ENCODE measurements at places on chromosomes 13 and 19.

DNA sequence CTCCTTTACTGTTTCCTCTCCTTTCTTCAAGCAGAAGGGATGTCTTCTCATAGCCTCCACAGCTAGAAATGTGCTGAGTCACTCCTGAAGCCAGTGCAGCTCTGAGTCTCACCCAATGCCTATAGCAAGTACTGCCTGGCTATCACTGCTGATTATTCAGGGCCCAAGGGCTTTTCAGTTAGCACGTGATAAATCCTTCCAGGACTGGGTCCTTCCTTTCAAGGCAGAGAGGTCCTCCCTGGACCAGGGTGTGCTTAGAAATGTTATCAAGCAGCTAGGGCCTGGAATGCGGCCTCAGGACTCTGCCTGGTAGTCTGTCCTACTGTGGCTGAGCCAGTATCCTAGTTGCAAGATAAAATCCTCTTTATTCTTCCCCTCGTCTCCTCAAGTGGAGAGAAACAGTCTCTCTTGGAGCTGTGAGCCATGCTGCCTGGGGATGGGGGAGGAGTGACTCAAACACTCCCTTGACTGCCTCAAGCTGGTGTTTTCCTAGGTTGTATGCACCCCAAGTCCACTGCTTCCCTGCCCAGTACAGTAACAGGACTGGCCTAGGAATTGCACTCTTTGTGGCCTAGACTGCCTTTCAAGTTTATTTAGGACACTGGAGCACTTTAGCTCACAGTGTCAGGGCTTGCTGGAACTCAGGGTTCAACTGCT is 198.7 kb upstream of the SERP2 start:
- no peak for DNase-seq

GRCh38 chr19:19050104-19050503 is 13.7 kb upstream of the SLC25A42 start:
- DNase-seq, result no peak

DNA sequence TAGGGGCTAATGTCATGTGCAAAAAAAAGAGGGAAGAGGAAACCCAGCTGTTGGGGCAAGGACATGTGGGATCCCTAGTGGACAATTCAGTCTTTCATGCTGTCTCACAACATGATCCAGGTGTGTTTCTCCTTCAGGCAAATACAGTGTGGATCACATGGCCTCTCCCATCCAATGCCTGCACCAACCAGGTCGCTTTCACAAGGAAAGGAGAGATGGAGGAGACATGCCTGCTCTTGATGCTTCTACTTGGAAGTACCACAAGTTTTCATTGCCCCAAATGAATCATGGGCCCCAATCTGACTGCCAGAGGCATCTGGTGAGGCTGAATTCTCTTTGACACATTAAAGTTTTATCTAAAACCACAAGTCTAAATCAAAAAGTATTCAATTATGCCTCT is 82.1 kb downstream of the DLEU7 start:
- no peak for DNase-seq

DNA sequence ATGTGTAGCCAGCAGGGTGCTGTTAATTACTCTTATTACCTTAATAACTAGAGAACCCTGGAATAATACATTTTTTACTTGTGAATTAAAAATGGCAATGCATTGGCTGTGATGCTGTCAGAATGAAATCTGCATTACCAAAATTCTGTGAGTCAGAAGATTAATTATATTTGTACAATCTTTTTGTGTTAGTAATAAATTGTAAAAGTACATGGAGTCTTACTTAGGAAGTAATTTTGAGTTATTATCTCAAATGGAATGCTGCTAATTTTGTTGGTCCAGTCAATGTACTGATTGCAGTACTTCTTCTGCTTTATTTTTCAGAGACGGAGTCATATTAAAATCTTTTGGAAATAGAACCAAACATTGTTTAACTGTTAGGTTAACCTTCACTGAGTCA is 152.0 kb upstream of the SLC10A2 start:
- no peak for DNase-seq

- DNase-seq, result no peak
Measured at GRCh38 chr13:54347531-54347930, 1318.9 kb downstream of the OLFM4 start.
